Stimulated activated CD8-positive, alpha-beta memory T cell treated with anti-CD3 and anti-CD28 coated beads, Interleukin-4, amount 100 ng/mL, for 48 hours (primary cell): ENCODE measurements at places on chromosomes 7 and 10.

DNA sequence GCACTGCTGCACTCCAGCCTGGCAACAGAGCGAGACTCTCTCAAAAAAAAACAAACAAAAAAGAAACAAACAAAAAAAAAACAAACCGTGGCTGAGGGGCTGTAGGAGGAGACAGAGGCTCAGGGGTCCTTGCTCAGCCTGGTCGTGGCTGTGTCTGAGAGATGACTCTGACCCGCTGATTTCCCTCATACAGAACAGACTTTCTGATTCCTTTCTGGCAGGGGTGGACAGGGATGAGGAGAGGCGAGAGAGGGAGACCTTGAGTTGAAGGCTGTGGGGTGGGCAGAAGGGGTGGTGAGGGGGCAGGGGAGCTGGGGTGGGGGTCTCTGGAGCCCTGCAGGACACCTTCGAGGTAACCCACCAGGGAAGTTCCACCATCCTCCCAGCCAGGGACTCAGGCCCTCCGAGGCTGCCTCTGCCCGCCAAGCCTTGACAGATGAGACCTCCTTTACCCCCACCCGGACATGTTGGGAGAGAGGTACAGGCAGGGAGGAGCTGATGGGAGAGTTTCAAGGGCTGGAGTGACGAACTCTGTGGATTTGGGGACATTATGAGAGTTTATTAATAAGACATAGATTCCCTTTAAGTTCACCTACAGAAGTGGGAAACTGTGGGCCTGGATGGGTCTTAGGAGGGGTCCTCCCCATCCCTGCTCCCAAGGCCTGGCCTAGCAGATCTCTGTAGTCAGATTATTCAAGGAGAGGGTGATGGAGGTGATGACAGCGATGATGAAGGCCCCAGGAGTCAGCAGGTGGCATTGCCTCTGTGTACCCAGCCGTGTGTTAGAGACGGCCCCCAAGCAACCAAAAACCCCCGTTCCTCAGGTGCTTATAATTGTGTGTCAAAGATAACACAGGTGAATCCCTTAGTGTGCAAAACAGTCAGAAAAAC lies 2.0 kb downstream of the MUC12 start:
- DNase-seq = no peak

DNA sequence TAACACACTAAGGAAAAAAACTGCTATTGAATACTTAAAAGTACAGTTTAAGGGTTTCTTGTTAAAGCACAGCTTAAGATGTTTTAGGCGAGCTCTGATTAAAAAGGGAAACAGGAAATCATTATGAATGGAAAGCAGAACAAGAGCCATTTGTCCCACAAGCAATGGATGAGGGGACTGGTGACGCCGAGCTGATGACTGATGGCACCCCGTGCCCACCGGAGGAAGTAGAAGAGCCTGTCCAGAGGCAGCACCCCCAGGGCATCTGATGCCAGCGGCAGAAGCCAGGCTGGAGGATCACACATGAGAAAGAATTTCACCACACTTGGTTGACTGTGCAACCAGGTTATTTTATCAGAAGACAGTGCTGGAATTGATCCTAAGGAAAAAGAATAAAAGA lies 15.0 kb upstream of the INSIG1 start:
- no peak for DNase-seq

DNA sequence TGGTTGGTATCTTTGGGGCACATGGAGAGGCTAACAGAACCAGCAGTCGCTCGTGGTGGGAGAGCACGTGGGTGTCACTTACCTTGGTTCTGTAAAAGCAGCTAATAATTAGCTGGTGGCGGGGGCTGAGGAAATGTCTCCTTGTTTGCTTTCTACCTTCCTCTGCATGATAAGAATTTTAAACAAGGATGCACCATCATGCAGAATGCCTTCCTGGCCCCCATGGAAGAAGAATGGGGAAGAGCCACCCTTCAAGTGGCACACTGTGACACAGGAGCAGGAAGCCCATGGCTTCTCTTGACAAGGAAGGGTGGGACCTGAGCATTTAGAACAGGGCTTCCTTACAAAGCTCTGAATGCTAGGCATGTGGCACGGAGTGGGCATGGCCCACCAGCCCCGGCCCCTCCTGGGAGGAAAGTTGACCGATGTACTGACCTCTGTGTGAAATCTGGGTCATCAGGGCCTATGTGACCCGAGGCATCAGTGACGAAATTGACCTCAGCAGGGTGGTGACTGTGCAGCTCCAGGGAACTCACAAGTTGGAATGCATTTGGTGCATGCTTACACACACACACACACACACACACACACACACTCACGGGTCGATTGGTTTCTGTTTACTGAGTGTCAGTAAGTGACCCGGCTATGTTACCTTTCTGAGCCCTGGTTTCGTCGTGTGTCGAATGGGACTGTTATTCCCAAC lies 116.9 kb upstream of the ANLN start:
- DNase-seq = no peak

DNA sequence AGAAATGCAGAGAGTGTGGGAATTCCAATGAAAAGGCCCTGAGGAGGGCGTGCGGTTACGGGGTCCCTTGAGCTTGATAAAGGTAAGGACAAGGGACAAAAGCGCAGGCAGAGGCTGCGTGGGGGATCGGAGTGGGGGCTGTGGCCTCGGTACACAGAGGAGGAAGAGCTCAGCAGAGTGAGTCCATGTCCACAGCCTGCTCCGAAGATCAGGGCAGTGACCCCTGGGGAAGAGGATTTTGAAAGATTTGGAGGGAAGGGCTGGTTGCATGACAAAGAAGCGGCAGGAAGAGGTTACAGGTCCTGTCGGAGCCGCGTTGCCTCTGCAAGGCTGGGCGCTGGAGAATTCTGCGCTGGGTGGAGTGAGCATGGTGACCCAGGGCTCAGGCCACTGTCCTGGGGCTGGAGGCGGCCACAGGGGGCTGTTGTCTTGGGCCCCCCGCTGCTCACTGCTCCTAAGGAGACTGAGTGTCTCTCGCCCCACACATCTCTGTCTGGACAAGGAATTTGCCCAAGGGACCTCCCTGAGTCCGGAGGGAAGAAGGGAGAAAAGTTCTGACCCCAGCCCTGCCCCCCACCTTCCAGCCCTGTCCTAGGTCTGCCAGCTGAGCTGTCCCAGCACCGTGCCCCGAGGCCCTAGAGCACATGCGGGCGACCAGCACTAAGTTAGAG lies 69.8 kb upstream of the INSIG1 start:
- no peak for DNase-seq

DNA sequence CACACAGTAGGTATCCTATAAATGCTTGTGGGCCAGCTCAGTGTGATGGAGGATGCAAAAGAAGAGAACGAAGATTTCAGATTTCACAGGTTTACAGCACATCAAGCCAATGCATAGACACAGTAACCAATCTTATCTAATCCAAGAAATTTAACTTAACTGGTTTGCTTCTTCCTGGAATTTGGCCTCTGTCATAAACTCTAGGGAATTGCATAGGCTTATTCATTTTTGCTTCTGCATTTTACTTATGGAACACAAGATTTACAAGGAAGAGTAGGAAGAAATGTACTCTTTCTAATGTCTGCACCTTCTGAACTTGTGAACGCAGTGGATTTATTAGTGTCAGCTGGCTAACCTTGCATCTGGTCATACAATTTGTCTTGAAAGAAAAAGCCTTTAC lies 389.4 kb upstream of the NPVF start:
- DNase-seq = no peak

GRCh38 chr7:67018940-67019339 lies 22.3 kb downstream of the TYW1 start:
- DNase-seq = peak; percentile 37

DNA sequence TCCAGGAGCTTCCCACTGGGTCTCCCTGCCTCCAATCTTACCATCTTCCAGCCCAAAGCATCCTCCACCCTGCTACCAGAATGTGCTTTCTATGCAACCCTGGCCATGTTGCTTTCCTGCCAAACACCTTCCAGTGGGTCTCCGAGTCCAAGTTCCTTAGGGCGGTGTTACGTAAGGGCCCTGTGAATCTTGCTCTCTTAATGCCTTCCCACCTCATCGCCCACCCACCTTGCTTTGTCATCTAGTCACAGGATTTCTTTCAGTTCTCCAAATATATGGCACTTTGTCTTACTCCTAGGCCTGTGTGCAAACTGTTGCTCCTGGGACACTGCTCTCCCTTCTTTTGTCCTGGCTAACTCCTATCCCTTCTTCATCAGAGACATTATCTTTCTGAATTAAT lies 344.5 kb downstream of the RPS24 start:
- DNase-seq = no peak
